IPS DF 6.9 (cell line): ENCODE measurements at places on chromosomes 4 and X.
A peak's percentile ranks its signal among the peaks of the same experiment; 100 is the strongest.

DNA sequence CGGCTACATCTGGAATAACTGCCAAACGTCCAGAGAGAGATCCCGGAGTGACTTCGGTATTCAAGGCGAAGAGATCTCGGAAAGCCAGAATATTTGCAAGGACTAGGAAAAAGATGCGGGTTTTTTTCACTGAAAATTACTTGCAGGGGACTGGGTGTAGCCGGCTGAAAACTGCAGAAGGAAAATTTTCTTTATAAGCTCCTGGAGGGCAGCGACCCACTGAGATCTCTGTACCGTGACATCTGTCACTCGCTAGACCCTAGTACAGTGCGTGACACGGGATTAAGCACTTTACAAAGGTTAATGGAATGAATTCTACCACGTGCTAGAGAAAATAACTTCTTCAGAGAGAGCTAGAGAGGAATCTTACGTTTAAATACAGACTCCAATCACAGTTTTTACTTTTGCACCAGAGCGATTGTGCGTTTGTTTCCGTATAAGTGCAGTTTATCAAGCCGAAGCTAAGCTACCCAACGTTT is 1.1 kb upstream of the LCORL start:
- H3K36me3 ChIP-seq: no peaks in the 10 kb centered on the region
- no peaks in the 10 kb centered on the region for H3K4me1 ChIP-seq
- no peak for DNase-seq
- peaks cover 2% of the 10 kb centered on the region; the same call in 1 of the 2 replicates for H3K27me3 ChIP-seq
- peak overlapping the region; percentile 56; the same call in 1 of the 2 replicates for H3K4me3 ChIP-seq
- H3K27ac ChIP-seq: no peak overlapping the region

DNA sequence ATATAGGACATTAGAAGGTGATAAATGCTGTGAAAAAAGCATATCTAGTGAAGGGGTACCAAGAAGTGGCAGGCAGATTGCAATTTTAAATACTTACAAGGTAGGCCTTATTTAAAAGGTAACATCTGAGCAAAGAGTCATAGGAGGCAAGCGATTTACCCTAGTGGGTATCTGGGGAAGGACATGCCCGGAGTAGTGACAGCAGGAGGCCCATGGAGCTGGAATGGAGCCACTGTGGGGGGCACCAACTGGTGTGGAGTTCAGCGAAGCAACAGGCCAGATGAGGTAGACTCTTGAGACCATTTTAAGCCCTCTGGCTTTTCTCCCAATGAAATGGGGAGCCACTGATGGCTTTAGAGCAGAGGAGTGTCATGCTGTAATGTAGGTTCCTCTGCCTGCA is 37.3 kb downstream of the SEC24D start:
- H3K36me3 ChIP-seq: peaks cover 10% of the 10 kb centered on the region; the same call in 1 of the 2 replicates
- H3K27ac ChIP-seq: no peak overlapping the region
- peaks cover 2% of the 10 kb centered on the region; the same call in 1 of the 2 replicates for H3K4me1 ChIP-seq
- no peaks in the 10 kb centered on the region for H3K27me3 ChIP-seq
- no peak overlapping the region for H3K4me3 ChIP-seq

DNA sequence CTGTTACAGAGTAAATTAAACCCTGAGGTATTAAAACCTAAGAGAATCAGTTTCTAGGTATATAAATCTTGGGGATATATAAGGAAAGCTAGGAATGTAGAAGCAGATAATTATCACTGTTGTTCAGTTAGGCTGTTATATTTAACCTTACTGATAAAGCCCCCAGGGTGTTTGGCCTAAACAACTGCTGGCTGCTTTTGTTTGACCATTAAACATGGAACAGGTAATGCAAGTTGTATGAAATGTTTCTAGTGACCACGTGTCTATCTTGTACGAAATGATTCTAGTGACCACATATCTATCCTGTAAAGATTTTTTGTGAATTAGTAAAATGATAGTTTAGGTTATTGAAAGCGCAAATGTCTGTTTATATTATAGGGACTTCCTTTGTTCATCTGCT is 52.6 kb downstream of the SGMS2 start:
- no peak overlapping the region for H3K4me3 ChIP-seq
- no peak for DNase-seq
- no peak overlapping the region for H3K27ac ChIP-seq
- H3K27me3 ChIP-seq: no peaks in the 10 kb centered on the region
- no peaks in the 10 kb centered on the region for H3K36me3 ChIP-seq

DNA sequence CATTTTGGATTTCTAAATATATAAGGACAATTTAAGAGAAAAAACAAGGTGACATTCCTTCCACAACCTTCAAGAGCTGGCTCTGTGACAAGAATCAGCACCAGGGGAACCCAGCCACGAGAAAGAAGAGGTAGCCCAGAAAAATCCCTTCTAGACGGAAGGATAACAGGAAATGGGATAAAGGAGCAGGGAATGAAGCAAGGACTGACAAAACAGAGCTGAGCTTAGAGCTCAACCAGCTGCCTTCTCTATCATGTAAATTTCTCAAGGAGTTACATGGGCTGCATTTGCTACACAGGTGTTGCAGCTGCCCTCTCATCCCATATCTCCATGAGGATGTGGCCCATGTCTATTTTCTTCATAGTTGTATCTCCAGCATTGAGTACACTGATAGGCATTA is 154.2 kb upstream of the PRDX4 start:
- no peaks in the 10 kb centered on the region for H3K36me3 ChIP-seq
- DNase-seq: no peak
- H3K27me3 ChIP-seq: no peaks in the 10 kb centered on the region
- H3K27ac ChIP-seq: no peak overlapping the region
- H3K4me3 ChIP-seq: no peak overlapping the region

- H3K36me3 ChIP-seq: no peaks in the 10 kb centered on the region
- no peaks in the 10 kb centered on the region for H3K27me3 ChIP-seq
Measured at GRCh38 chr4:184335520-184335919, 117.8 kb upstream of the ENPP6 start.

- H3K36me3 ChIP-seq: no peaks in the 10 kb centered on the region
- H3K27ac ChIP-seq: no peak within 1 kb of the TSS
- no peaks in the 10 kb centered on the region for H3K4me1 ChIP-seq
Measured at GRCh38 chr4:185534866-185535611, at the start of gene PDLIM3. TSS of gene PDLIM3 (minus strand) at chr4:185535507. CDS start at chr4:185535434, 73 bp downstream.

- H3K27me3 ChIP-seq: no peaks in the 10 kb centered on the region
- peaks cover 5% of the 10 kb centered on the region; the same call in 1 of the 2 replicates for H3K36me3 ChIP-seq
- H3K4me1 ChIP-seq: peaks cover 3% of the 10 kb centered on the region
- no peak overlapping the region for H3K27ac ChIP-seq
- DNase-seq: no peak
Measured at GRCh38 chr4:2485956-2486355, 17.1 kb downstream of the RNF4 start.

GRCh38 chr4:95193391-95194224 is 355.2 kb downstream of the UNC5C start:
- no peaks in the 10 kb centered on the region for H3K27me3 ChIP-seq
- no peak for DNase-seq
- no peak overlapping the region for H3K27ac ChIP-seq
- H3K4me1 ChIP-seq: peaks cover 2% of the 10 kb centered on the region; the same call in 1 of the 2 replicates
- no peak overlapping the region for H3K4me3 ChIP-seq
- no peaks in the 10 kb centered on the region for H3K36me3 ChIP-seq

- no peak for DNase-seq
- H3K36me3 ChIP-seq: no peaks in the 10 kb centered on the region
- H3K27ac ChIP-seq: no peak overlapping the region
- H3K4me1 ChIP-seq: no peaks in the 10 kb centered on the region
- no peaks in the 10 kb centered on the region for H3K27me3 ChIP-seq
- no peak overlapping the region for H3K4me3 ChIP-seq
Measured at GRCh38 chrX:77749695-77750094, 36.3 kb downstream of the ATRX start.

DNA sequence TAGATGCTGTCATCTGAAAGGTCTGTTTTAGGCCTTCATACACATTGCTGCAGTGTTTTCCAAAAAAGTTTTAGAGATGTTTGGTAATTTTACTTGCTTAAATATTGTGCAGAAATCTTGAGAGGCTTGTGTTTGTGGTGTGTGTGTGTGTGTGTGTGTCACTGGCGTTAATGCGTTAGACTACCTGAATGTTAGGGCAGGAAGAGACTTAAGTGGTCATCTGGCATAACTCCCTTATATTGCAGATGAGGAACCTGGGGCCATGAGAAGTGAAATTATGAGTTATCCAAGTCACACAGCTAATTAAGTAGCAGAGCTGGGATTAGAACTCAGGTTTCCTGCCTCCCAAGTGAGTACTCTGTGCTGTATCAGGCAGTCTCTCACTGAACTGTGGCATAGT is 1.4 kb downstream of the LSM6 start:
- H3K27ac ChIP-seq: no peak overlapping the region
- H3K36me3 ChIP-seq: no peaks in the 10 kb centered on the region
- DNase-seq: no peak
- no peaks in the 10 kb centered on the region for H3K27me3 ChIP-seq
- H3K4me1 ChIP-seq: no peaks in the 10 kb centered on the region

GRCh38 chr4:8864912-8865680 is 6.5 kb downstream of the HMX1 start:
- H3K4me3 ChIP-seq: no peak overlapping the region
- DNase-seq: no peak
- H3K27ac ChIP-seq: no peak overlapping the region

DNA sequence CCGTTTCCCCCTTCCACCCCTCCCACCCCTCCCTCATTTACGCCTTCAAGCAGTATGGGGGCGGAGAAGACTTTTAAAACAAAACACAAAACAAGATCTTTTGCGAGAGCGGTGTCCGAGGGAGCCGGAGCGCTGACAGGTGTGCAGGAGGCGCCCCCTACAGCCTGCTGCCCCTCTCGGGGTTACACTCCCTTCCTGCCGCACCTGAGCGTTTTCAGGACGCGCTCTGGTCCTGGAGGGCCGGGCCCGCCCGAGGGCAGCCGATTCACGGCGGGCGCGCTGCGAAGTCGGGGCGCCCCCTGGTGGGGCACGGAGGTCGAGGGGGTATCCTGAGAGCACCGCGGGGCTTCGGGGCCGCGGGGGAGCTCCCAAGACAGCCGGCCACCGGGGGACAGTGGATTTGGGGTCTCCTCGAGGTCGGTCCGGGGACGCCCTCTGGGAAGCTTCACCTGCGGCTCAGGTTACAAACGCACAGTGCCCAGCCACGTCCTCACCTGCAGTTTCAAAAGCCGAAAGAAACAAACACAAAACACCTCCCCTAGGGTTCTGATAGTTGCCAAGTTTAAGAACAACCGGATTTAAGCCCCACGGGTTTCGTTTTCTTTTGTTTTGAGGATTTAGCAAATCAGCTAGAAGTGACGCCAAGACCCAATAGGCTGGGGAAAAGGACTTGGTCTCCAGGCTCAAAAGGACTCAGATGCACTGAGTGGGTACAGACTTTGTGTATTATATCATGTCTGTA is 8.0 kb upstream of the NEUROG2 start:
- H3K4me1 ChIP-seq: no peaks in the 10 kb centered on the region
- H3K4me3 ChIP-seq: peak overlapping the region; percentile 20; the same call in 1 of the 2 replicates
- no peaks in the 10 kb centered on the region for H3K36me3 ChIP-seq
- no peak for DNase-seq

DNA sequence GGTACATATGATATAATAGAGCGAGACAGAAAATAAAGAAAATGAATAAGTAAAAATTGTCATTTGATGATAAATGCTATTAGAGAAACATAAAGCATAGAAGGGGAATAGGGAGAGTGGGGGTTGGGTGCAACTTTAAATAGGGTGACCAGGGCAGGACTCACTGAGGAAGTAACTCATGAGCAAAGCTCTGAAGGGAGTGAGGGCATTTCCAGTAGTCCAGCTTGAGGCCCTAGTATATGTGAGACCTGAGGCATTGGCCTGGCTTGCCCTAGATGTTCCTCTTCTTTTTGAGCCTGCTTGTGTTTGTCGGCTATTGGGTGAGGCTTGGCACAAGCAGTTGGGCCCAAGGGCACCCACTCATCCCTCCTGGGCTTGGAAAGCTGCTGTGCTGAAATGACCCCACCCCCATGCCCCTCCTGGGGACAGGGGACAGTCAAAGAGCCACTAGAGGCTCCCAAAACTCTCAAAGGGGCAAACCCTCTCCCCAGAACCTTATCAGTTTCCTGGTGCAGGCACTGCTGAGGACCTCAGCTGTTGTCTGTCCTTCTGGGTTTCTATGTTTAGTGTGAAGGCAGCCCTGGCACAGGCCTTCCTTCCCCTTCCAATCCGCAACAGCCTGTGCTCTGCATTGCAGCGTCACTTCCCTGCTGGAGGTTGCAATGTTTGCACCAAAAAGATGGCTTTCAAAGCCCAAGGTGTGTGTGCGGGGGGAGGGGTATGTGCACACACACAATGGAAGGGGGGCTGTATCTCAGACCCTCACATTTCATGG is 40.1 kb downstream of the APLN start:
- no peaks in the 10 kb centered on the region for H3K36me3 ChIP-seq
- no peak overlapping the region for H3K27ac ChIP-seq
- H3K4me1 ChIP-seq: no peaks in the 10 kb centered on the region
- H3K27me3 ChIP-seq: no peaks in the 10 kb centered on the region
- H3K4me3 ChIP-seq: no peak overlapping the region
- DNase-seq: no peak
